ENCODE measurements at places on chromosomes 12 and 14. TPM values are rescaled to one million over a fixed set of nuclear protein-coding genes. Genes with fewer than 3 reads are reported as not detected.

PTCSC3 gene
- total RNA-seq, result not detected

FAR2 gene
- total RNA-seq, result 30.7 TPM

KRT7 gene
- 10.4 TPM for total RNA-seq

CACNA2D4 gene
- total RNA-seq, result 1.9 TPM

OR6C2 gene
- total RNA-seq, result not detected

ESRRB gene
- 0.59 TPM for total RNA-seq

SMCO2 gene
- total RNA-seq, result not detected

KRT82 gene
- 15.8 TPM for total RNA-seq

KCNC2 gene
- 0.20 TPM for total RNA-seq

DNA sequence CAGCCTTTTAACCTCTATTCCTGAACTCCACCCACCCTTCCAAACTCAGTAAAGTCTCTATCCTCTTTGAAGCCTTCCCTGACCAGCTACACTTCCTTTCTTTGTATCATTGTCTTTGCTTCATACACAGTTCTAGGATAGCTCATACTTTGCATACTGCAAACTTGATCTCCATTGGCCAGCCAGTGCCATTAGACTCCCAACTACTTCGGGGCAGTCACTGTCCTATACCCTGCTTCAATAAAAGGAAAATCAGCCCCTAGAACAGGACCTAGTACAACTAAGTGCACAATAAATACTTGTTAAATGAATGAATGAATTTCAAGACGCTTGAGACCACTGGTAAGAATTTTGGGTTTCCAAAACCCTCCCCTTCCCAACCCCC, 521 bp upstream of the PIP4K2C start:
- no peak for DNase-seq

DNA sequence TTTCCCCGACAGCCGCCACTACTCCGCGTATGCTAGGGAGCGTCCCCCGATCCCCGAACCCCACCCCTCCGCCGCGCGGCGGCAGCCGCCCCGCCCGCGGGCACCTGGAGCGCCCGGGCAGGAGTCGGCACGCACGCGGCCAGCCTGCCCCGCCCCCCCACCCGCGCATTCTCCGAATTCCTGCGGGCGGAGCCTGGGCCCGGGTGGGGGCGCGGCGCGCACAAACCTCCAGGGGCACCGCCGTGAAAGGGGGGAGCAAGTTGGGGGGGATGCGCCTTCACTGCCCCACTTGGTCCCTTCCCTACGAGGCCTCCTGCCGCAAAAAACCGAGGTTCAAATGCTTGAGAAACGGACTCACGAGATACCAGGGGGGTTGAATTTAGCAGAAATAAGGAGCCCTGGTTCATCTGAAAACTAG, 1.7 kb downstream of the AJUBA start:
- no peak for DNase-seq

GRCh38 chr12:14621826-14622225, 54.1 kb upstream of the PLBD1 start:
- DNase-seq, result no peak

DNA sequence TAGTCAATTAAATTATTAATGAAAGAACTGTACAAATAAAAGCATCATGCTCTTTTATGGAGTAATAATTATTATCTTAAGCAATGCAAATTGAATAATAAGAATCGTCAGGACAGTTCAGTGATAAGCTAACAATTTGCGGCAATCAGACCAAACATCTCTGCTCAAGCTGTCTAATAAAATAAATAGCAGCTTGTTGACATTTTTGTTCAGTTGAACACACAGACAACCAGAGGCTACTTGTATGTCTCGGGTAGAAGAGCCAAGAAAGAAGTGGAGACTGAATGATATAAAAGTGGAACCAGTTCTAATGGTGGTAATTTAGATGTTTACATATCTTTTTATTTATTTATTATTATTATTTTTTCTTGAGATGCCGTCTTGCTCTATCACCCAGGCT, 57.4 kb upstream of the FOXN3 start:
- no peak for DNase-seq

- no peak for DNase-seq
These were observed 280.0 kb downstream of the RAD51B start for GRCh38 chr14:68099495-68100045.

GRCh38 chr12:18798535-18799361, 60.8 kb downstream of the CAPZA3 start:
- DNase-seq, result peak; percentile 31

- DNase-seq, result no peak
These were observed 25.9 kb downstream of the DUSP6 start for GRCh38 chr12:89326239-89327040.

- peak; percentile 66 for DNase-seq
These were observed 54.3 kb upstream of the TMCC3 start for GRCh38 chr12:94704452-94705306.

- DNase-seq, result no peak
These were observed 253.5 kb downstream of the GLT1D1 start for GRCh38 chr12:129106772-129107171.

GRCh38 chr14:24634158-24634557, at the start of gene GZMB:
Gene GZMB, minus strand, starts transcription at chr14:24634190. Its CDS starts 30 bp downstream, at chr14:24634160.
- DNase-seq, result no peak

DNA sequence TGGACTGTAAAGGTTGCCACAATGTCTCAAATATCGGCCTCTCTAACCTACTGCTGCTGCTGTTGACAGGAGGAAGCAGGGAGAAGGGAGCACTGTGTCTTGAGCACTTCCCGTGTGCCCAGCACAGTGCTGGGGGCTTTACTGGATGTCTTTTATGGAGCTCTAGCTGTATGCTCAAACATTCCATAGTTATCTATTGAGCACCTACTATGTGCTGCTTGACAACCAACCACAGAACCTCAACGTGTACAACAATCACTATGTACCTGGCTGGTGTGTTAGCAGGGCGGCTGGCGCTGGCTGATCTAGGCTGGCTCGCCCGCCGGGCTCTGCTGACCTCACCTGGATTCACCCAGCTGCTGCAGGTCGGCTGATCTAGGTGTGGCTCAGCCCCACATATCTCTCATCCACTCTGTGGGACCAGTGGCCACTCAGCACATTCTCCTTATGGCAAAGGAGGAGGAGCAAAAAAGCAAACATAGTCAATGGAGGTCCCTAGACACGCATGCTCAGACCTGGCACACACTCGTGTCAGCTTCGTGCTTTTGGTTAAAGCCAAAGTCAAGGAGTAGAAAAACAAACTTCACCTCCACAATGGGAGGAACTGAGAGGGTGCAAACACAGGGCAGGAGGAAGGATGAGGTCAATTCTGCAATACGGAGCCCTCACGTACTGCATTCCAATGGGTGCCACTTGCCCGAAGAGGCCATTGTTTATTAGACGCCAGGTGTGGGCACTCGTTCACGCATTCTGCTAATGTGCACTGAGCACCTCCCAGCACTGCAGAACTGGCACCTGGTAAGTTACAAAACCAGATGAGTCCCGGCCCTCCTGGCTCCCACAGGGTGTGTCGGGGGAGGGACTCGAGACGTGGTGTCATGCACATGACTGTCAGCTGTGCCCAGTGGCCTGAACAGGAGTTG, 147.2 kb downstream of the SCARB1 start:
- no peak for DNase-seq

GRCh38 chr14:72653026-72653425, 240.9 kb downstream of the DPF3 start:
- DNase-seq, result no peak

DNA sequence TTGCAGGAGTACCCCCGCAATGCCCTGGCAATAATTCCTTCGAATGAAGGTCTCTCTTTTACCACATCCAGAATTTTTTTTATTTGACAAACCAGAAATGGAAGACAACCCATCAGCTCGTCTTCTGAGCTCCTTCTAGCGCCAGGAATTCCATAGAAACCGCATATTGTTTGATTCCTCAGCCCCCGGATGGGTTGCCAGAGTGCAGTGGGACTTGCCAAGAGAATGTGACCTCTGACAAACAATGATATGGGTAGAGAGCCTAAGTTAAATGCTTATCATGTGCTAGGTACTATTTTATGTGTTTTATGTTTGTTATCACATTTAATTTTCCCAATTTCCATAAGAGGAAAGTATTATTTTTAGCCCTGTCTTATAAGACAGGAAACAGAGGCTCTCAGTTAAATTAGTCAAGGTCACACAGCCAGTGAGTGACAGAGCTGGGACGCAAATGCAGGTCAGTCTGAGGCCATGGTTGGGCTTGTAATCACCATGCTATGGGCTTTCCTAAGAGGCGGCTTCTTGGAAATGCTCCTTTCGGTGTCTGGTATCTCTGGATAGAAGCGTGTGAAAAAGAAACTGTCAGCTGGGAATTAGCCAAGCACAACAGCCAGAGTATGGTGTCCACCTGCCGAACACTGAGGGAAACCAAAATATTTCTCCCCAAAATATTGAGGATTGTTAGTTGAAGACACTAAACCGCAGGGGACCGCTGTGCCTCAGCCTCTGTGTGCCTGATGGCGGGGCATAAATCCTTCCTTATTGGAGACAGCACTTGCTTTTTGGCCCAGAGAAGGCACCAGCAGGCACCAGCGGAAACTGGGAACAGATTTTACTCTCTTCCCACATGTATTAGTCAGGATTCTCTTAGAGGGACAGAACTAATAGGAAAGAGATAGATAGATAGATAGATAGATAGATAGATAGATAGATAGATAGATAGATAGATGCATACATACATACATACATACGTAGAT, 29.4 kb upstream of the ETFBKMT start:
- DNase-seq, result peak; percentile 50

- no peak for DNase-seq
These were observed 3.6 kb downstream of the CFL2 start for GRCh38 chr14:34710744-34711143.
